ENCODE measurements at places on chromosomes 16 and 17. TPM values are rescaled to one million over a fixed set of nuclear protein-coding genes. Genes with fewer than 3 reads are reported as not detected.

GRCh38 chr17:59289981-59290301 is 41.5 kb upstream of the YPEL2 start:
- no peak for DNase-seq

GRCh38 chr17:73640691-73641090 is 3.6 kb downstream of the SDK2 start:
- DNase-seq: no peak

GRCh38 chr17:48625495-48626244 is 488 bp downstream of the HOXB9 start:
- no peak for DNase-seq

PLA2G10 gene
- total RNA-seq: not detected

- no peak for DNase-seq
Observed at GRCh38 chr16:66886914-66887313, 6.6 kb downstream of the PDP2 start.

Measured in adrenal gland (tissue), 19 donors.